ENCODE measurements at places on chromosomes 11 and 22.

DNA sequence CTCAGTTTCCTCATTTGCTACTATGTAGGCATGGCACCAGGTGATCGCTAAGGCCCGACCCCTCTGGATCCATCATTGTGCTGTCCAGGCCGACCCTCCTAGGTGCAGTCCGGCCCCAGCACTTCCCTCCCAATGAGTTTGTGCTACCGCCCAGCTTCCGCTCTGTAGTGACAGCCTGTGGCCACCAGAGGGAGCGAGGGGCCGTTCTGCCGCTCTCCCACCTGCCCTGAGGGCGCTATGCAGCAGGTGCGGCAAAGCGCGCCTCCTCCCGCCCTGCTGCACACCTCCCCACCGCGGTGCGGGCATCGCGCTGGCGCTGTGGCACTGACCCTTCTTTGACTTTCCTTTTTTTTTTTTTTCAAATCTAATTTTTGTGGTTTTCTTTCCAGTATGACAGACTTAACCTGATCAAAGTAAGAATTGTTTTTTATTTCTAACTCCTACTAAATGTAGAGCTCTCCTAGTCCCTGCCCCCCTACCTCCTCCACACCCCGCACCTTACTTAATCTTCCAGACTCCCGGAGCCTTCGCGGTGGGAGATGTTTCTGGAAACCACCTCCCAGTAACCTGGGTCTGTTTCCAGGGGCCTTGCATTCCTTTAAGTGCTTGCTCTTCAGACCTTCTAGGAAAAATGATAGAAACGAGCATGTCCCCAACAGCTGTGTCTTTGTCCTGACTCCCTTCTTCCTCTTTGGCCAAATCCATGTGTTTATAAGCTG, 73.7 kb downstream of the SCN3B start:
- peak; percentile 53 for DNase-seq

GRCh38 chr11:19181531-19182261, 20.1 kb downstream of the CSRP3 start:
- no peak for DNase-seq

GRCh38 chr11:17145972-17146371, 61.8 kb downstream of the PIK3C2A start:
- no peak for DNase-seq

- DNase-seq, result no peak
Observed at GRCh38 chr11:79273781-79274180, 167.0 kb downstream of the TENM4 start.

DNA sequence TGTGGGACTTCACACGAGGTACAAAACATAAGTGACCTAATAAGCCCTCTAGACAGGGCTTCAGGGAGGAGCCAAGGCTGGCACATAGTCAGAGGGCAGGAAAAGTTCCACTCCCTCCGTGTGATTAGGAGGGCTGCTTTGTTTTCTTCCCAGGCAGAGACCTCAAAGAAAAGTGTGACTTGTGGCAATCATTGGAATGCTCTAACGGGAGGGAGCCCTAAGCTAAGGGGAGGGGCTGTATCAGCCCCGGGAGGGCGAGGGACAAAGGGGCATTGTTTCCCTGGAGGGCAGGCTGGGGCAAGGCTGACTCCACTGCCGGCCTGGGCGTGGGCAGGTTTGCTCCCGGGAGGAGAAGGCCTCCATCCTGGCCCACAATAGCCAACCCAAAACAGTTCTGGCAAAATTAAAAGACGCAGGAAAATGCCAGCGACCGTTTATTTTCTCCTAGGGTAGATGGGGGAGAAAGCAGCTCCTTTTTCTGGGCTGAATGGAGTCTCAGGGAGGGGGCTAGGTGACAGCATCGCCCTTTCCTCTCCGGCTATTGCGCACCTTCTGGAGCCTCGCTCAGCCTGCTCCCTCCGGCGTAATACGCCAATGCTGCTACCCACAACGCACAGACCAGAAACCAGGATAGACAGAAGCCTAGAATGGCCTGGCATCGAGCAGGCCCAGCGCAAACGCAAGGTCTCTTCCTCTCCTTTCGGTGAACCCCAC, 60.2 kb downstream of the ENDOD1 start:
- DNase-seq, result no peak

DNA sequence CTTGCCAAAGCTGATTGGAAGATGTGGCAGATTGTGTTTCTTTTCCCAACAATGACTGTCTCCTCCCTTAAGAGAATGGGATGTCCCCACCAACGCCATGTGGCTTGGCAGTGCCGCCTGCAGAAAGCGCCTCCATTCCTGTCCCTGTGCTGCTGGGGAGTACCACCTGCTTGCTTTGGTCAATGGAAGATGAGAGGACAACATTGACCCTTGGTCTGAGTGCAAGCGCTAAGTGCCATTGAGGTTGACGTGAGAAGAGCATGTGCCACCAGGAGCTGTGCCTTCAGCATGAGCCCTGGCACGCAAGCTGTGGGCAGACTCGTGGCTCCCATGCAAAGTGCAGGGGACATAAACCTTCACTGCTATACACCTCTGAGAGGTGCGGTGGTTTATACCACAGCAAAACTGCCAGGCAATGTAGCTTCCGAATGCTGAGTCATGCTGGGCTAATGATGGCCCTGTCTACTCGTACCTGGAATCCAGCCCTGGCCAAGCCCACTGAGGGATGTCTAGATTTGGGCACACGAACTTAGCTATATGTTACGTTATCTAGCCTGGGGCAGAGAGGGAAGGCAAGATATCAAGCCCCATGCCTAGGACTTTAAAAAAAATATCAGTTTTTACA, 41.9 kb downstream of the MYEOV start:
- no peak for DNase-seq

DNA sequence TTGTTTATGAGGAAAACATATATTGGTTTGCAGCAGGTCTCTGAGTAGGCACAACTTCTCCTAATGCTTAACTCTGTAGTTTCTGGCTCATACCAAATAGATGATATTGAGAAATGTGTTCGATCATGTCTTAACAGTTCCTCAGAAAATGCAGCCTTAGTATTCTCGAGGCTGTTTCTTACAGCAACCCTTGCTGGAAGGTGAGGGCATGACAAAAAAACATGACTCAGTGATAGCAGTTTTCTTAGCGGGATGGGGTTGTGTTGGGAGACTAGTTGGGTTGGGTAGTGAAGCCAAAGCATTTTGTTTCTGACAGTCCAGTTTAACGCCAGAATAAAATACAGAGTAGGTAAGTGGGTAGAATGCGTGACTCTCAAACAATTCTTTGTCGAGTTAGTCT, 94.7 kb upstream of the PARVA start:
- DNase-seq, result no peak

- DNase-seq, result no peak
Observed at GRCh38 chr11:44381261-44381660, 71.3 kb upstream of the ALX4 start.

- no peak for DNase-seq
Observed at GRCh38 chr11:74018331-74019005, 9.6 kb upstream of the UCP3 start.

GRCh38 chr11:2027708-2028107, 30.1 kb upstream of the H19 start:
- no peak for DNase-seq

DNA sequence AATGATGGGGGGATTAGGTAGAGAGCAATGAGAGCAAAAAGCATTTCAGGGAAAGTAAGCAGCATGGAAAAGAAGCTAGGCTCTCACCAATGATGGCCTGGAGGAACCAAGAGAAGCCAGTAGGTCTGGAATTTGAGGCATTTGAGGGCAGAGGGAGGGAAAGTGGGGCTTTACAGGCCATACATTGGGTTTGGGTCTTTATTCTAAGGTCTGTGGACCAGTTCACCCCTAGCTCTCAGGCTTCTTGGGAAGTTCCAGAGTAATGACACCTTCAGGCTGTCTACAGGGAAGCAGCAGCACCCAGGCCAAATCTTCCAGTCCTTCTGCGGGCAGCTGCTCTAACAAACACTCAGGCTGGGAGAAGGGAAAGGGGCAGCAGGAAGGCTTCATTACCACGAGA, 29.4 kb downstream of the ARFGAP2 start:
- no peak for DNase-seq

DNA sequence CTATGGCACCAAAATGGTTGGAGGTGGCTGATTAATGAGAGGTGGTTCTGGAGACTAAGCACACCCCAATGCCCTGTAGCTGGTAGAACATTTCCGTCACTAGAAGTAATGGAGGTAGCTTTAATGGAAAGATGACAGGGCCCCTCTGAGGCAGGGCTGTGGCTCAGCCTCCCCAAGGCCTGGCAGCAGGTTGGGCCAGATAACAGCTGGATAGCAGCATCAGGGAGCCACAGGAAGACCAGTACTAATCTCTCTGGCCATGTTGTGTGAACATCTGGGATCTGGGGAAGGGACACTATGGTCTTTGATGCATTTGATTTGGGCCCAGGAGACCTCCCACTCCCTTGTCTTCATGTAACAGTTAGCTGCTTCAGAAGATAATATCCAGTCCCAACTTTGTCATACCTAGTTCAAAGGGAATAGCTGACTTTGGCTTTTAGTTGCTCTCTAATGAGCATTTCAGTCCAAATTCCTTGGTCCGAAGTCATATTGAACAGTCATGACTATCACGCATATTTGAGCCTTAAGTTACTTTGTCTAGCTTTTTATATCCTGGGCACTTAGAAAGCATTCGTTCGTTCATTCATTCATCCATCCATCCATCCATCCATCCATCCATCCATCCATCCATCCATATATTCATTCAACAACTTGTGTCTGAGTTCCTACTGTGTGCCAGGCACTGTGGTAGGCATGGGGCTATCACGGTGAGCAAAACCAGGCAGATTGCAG, 53.0 kb upstream of the LMO2 start:
- no peak for DNase-seq

GRCh38 chr22:46444390-46444854, 93.0 kb downstream of the CELSR1 start:
- DNase-seq, result no peak

DNA sequence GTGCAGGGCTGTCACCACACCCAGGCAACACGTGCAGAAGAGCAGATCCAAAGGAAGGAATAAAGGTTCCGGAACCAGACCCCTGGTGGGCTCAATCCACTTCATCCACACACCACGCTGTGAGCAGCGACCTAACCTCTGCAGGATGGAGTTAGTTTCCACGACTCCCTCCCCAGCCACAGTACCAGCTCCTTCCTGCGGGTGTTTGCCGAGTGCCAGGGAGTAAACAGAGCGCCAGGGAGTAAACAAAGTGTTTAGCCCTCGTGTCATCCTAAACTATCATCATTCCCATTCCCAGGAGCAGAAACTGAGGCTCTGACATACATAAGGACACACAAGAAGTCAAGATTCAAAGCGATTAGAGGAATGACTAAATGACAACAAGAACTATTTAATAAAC, 261.3 kb downstream of the MN1 start:
- DNase-seq, result no peak

DNA sequence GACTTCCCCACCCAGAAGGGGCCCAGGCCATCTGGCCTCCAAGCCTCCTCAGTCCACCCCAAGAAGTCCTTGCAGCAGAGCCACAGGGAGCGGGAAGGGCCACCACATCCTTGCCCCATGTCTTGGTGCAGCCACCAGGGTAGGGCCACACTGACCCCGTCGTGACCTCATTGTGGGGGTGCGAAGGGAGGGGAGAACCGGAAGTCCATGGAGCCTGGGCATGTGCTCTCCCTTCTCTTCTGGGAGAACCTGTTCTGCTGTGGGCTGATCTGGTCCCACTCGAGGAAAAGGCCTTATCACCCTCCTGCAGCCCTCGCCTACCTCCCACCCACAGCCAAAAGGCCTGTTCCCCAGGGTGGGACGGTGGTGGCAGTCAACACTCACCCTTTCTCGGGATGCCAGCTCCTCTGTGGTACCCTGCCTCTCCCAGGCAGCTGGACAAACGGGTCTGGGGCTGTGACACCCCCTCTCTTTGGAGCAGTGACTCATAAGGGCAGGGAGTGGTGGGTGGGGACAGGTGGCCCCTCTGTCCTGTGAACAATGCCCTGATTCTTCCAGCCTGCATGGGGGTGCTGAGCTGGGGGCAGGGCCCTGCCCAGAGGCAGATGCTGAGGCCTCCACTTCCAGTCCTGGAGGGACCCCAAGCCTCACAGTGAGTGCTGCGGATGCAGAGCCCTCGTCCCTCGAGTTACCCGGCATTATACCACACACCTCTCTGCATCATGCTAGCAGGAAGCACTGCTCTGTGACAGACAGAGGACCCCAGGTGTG, 14.6 kb upstream of the CTSD start:
- no peak for DNase-seq

DNA sequence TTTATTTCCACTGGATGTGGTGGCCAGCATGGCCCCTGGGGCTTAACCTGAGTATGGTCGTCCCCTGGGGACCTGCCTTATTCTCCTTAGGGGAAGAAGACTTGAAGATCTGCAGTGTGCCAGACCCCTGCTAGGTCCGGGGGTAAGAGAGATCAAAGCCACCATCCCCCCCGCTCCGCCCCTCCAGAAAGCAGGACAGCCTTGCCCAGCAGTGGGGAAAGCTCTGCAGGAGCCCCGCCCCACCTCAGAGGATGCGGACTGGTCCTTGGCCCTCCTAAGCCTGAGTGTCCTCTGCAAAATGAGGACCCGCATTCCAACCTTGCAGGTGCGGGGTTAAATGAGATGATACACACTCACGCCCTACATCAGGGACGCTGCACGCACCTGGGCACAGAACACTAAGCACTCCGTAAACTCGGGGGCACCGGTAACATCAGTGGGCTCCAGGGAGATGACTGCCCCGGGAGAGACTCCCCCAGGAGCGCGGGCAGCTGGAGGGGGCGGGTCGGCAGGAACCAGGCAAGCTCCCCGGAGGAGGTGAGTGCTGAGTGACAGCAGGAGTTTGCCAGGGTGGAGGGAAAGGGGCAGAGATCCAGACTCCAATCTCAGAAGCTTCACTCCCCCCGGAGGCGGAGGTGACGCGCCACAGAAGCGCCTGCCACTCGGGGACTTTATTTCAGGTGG, 564 bp upstream of the ANO1 start:
- DNase-seq, result no peak

DNA sequence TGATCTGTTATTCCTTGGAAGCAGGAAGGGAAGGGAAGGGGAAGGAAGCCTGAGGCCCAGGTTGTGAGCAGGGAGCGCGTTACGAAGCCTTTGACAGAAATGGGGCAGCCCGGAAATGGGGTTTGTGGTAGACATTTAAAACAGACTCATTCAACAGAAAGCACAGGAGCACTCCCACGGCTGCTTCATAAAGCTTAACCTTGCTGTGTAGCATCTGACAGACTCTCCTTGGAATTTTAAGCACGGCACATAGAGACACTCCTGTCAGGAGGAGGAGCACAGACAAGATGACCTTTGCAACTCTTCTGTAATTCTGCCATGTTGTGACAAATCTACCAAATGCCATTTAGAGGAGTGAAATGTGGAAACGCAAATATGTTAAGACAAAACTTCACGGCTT, 131.6 kb downstream of the FBXO7 start:
- no peak for DNase-seq

DNA sequence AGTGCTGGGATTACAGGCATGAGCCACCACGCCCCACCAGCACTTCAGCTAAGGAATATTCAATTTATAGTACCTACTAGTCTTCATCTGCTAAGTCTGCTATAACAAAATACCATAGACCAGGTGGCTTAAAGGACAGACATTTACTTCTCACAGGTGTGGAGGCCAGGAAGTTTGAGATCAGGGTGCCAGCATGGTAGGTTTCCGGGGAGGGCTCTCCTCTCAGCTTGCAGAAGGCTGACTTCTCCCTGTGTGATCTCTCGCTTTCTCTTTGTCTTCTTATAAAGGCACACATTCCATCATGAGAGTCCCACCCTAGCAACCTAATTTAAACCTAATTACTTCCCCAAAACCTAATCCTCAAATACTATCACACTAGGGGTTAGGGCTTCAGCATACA, 433.0 kb downstream of the INSC start:
- DNase-seq, result no peak

GRCh38 chr11:1628506-1629325, 859 bp upstream of the KRTAP5-5 start:
- peak; percentile 37 for DNase-seq

GRCh38 chr11:60378354-60378753, at the start of gene MS4A7:
MS4A7 (plus strand) TSS chr11:60378532; CDS start chr11:60383142, 4,610 bp downstream.
- no peak for DNase-seq

Data from activated CD4-positive, CD25-positive, alpha-beta regulatory T cell (primary cell).